Activated T-cell treated with anti-CD3 and anti-CD28 coated beads, Interleukin-2, amount 50 U/mL, for 72 hours (primary cell): ENCODE measurements at places on chromosomes 16 and 17.

GRCh38 chr17:1711804-1712203, 1.6 kb upstream of the TLCD2 start:
- no peak for DNase-seq

GRCh38 chr17:73025041-73025560, 67.4 kb downstream of the SLC39A11 start:
- no peak for DNase-seq

DNA sequence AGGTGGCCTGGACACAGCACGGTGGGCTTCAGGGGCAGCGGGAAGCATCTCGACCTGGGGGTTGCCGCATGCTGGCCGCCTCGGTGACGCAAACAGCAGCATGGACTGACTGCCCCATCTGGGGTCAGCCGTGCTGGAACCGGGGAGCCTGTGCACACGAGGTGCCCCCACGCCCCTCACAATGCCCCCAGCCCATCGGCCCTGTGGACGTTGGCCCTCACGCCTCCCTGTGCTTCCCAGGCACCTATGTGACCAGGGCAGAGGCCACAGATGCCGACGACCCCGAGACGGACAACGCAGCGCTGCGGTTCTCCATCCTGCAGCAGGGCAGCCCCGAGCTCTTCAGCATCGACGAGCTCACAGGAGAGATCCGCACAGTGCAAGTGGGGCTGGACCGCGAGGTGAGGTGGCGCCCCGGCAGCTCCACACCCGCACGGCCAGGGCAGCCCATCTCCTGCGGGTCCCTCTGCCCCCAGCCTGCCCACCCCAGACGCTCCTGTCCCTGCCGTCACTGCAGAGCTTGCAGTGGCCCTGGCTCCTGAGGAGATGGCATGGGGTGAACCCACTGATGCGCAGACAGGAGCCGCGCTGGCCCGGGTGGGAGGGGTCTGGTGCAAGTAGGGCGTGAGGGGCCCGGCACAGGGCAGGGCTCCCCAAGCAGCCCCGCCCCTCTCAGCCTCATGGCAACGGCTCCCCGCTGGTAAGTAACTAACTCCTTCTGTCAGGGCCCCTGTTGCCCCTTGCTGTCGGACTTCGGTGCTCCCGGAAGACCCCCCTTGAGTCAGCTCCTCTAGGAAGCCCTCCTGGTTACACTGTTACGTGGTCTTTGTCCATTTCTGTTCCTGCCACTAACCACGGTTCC, 13.6 kb downstream of the CDH15 start:
- DNase-seq, result no peak

GRCh38 chr17:33375103-33375502, 82.0 kb upstream of the ASIC2 start:
- DNase-seq, result no peak

GRCh38 chr16:50494501-50495491, 53.4 kb upstream of the NKD1 start:
- DNase-seq, result no peak
